ENCODE measurements at places on chromosomes 6 and 20.
A peak's percentile ranks its signal among the peaks of the same experiment; 100 is the strongest.

GRCh38 chr6:163501439-163501838 lies 86.9 kb downstream of the QKI start:
- DNase-seq: no peak

DNA sequence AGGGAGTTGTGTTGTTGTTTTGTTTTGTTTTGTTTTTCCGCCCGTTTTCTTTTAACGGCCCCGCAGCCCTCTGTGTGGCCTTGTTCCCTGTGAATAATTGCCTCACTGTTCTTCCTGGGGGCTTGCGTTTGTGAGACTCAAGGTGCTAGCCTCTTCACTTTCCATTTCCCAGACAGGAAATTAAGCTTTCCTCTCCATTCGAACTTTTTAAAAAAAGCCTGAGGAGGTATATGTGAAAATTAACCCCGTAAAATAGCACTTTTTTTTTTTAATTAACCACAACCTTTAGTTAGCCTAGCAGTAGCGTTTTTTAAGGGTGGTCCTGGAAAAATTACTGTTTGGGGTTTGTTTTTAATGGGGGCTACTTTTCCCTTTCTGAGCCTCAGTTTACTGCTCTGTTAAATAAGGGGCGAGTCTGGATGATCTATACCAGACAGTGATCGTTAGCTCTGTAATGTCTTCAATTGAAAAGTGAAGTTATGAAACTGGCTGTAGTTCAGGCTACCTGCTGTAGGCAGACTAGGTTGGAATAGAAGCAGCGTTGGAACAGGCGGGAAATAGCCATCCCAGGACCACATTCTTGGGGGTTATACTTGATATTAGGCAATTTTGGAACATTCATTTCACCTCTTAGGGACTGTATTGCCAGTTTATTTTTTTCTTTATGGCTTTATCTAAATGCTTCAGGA lies 1.7 kb downstream of the STX16 start:
- DNase-seq: no peak

- DNase-seq: no peak
Measured at GRCh38 chr20:9532069-9532838, 17.9 kb downstream of the LAMP5 start.

GRCh38 chr6:113649276-113649675 lies 207.9 kb upstream of the MARCKS start:
- DNase-seq: peak; percentile 50

- no peak for DNase-seq
Measured at GRCh38 chr6:140923048-140923447, 1209.7 kb upstream of the GJE1 start.

DNA sequence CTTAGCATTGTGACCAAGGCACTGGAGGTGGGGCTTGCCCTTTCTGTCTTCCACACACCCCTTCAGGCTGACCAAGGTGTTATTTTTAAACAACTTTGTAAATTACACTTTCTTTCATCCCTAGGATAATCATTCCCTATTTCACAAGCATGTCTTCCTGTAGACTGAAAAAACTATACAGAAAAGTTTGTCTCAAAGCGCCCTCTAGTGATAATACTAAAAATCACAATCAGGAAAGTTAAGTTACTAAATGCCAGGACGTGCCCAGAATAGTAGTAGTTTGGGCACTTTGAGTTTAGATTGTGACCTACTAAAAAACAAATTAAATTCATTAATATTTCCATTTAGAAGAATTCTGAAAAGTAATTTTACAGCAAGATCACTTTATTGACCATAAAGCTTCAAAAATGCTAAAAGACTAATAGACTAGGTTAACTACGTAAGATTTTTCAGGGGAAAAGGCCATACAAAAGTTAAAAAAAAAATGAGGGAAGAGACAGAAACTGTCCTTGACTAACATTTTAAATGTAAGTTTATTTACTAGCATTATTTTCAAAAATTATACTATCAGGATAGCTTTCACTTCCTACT lies 123.3 kb upstream of the DUSP22 start:
- DNase-seq: peak; percentile 36

- DNase-seq: no peak
Measured at GRCh38 chr6:25882051-25882496, 8.0 kb upstream of the SLC17A3 start.

- no peak for DNase-seq
Measured at GRCh38 chr20:57613481-57613921, 6.7 kb downstream of the ZBP1 start.

DNA sequence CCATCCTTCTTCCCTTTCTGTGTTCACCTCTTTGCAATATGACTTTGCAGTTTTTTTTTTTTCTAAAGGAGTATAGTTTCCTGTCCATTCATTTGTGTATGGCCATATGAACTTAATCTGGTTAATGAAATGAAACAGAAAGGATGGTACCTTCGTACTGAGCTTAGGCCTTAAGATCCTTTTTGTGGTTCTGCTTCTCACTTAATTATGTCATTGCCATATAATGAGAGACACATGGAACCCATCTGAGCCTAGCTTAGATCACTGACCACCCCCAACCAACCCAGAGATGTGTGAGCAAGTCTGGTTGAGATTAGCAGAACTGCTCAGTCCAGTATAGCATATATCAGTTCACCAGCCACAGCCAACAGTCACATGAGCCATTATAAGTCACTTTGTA lies 1179.6 kb downstream of the HACE1 start:
- no peak for DNase-seq

DNA sequence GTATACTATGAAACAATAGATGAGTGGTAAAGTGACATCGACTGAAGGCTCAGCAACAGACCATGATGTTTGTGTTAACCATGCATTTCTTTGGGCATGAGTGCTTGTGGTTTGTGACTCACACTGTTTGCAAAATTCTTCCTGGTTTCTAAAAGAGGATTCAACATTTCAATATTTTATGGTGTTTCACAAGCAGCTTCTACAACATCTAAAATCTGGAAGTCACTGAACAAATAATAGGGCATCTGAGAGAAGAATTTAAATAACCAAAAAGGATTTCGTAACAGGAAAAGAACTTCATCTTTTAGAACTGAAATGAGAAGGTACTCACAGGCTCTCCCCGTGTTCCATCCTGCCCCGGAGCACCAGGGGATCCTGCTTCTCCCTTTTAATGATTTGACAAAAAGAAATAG lies 146.2 kb downstream of the COL21A1 start:
- DNase-seq: no peak

- no peak for DNase-seq
Measured at GRCh38 chr20:63775096-63775978, 35.8 kb downstream of the SLC2A4RG start.

- DNase-seq: no peak
Measured at GRCh38 chr6:113377362-113377942, 479.7 kb upstream of the MARCKS start.

GRCh38 chr20:9515214-9515585 lies 810 bp downstream of the LAMP5 start:
- DNase-seq: no peak

DNA sequence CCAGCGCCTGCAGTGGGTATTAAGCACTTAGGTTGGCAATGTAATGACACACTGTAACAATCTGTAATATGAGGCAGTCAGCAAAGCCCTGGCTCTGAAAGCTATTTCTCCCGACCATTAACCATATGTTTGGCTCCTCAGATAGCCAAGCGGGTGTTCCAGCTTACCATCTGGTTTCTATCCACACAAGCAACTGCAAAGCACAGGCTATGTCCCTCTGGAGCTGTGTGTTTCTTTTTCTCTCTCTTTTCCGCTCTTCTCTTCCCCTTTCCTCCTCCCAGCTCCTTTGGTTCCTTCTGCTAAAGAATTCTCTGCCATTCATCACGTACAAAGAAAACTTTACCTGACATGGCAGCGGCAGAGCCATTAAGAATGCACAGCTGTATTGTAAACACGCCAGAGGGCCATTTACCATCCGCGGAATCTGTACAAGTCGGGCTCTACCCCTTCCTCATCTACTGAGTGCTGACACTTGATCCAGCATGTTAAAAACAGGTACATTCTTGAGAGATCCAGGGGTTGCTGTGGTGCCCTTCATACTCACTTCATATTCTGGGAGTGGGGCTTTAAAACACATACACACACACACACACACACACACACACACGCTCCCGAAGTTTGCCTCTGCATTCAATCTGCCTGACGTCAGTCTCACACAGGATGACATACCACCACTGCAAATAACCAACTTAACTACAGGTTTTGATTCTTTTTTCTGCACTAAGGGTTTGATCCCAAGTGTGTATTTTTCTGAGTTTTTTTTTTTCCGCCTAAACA lies 77.2 kb downstream of the BACH2 start:
- peak; percentile 44 for DNase-seq

- DNase-seq: no peak
Measured at GRCh38 chr6:15399641-15400470, 154.0 kb downstream of the JARID2 start.

GRCh38 chr6:168525926-168526630 lies 85.1 kb downstream of the SMOC2 start:
- no peak for DNase-seq

GRCh38 chr6:3280866-3281465 lies 22.2 kb downstream of the PSMG4 start:
- no peak for DNase-seq

DNA sequence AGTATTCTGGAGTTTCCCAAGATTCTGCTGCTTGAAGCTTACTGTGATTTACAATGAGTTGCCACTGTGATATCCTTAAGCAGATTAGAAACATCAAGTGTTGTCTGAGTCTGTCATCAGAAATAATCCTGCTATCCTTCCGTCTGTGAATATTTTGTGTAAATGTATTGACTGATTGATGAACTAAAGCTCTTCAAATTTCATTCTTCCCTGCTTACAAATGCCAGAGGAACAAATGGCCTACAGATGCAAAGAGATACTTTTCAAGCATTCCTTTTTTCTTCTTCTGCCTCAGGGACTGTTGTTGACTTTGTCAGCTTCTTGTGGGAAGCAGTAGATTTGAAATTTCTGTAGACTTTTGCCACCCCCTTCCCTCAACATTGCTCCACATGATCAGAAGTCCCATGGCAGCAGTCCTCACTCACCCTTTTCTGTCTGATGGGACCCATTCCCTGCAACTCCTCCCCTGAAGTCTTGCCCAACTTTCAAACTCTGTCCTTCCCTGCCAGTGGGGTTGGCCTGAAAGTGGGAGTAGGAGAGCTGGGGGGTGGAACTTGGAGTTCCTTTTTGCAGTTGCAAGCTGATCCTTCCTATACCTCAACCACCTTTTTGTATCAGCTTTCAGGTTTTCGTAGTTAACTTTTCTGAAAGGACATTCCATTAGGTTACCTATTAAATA lies 38.5 kb upstream of the MLIP start:
- DNase-seq: no peak

- no peak for DNase-seq
Measured at GRCh38 chr6:97009781-97010492, 85.4 kb downstream of the KLHL32 start.

DNA sequence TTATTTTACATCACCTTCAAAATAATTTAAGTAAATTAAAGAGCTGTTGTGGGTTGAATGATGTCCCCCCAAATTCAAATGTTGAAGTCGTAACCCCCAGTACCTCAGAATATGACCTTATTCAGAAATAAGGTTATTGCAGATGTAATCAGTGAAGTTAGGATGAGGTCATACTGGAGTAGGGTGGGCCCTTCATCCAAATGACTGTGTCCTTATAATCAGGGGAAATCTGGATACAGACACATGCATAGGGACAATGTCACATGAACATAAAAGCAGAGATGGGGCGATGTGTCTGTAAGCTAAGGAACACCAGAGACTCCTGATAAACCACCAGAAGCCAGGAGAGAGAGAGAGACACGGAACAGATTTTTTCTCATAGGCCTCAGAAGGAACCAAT lies 13.3 kb upstream of the IL20RA start:
- no peak for DNase-seq

- DNase-seq: no peak
Measured at GRCh38 chr20:49698477-49698876, 15.2 kb downstream of the B4GALT5 start.

- no peak for DNase-seq
Measured at GRCh38 chr20:53944796-53945195, 125.6 kb downstream of the BCAS1 start.

- peak; percentile 81 for DNase-seq
Measured at GRCh38 chr20:57346477-57346876, 4.6 kb upstream of the RAE1 start.

DNA sequence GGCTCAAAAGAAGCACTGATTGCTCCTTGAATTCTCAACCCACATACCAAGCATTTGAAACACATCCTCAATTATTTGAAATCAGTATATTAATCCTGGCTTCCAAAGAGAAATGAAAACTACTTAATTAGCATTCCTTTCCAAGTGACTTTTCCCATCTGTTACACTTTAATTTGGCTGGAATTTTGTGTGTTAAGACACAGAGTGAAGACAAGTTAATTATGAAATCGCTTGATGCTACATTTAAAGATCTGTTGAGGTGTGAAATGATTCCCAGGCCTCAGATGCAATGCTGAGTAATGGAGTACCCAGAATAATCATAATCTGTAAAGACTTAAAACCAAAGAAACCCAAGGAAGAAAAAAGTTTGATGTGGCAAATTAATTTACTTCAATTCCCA lies 241.4 kb downstream of the ADGB start:
- no peak for DNase-seq

DNA sequence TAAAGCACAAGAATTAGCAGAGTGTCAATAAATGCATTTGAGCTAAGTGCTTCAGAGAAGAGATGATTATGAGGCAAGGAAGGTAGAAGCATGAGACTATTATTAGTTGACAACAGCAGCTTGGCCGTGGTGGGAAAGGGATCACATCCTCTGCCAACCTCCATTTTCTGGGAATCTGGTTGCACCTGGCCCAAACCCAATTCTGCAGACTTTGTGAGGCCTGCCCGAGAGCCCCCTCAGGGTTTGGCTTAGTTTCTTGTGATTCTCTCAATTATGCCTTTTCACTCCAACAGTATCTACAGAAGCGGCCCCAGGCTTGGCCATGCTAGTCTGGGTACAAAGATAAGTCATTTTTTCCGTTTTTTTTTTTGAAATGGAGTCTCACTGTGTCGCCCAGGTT lies 111.0 kb upstream of the B3GAT2 start:
- DNase-seq: no peak

DNA sequence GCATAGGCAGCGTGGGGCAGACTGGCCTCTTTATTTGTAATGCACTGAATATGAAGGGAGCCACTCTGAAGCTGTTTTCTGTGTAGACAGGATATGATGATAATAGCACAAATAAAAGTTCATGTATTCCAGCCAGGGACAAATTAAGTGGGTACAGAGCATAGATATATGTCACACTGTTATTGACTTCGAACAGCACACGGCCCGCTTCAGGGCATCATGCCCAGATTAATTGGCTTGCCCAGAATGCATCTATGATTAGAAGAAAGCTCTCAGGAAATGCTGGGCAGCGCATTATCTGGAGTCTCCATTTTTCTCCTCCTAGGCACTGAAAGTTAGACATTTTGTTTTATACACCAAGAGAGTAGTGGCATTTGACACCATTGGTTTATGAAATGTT lies 26.3 kb upstream of the SASH1 start:
- DNase-seq: no peak

All from T47D (cell line).